ENCODE measurements at places on chromosomes 6 and 20. TPM values are rescaled to one million over a fixed set of nuclear protein-coding genes. Genes with fewer than 3 reads are reported as not detected.

GRCh38 chr6:21332660-21333059 is 260.9 kb upstream of the SOX4 start:
- H3K27me3 ChIP-seq, result no peaks in the 10 kb centered on the region
- H3K4me1 ChIP-seq, result peaks cover 9% of the 10 kb centered on the region
- no peak for DNase-seq
- no peaks in the 10 kb centered on the region for H3K36me3 ChIP-seq

DNA sequence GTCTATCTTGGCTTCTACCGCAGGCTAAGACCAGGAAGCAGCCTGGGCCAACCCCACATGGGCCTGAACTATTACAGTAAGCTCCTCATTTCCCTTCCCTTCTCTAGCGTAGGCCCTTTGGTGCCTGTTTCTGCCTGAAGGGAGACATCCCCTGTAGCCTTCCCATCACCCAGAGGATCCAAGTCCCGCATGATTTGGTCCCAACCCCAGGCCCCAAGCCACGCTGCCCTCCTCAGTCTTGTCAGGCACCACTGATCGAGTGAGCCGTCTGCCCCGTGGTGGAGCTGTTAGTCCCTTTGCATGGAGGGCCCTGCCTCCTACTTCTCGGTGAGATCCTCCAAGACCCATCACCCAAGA is 46.4 kb downstream of the EBF4 start:
- no peaks in the 10 kb centered on the region for H3K36me3 ChIP-seq
- H3K27ac ChIP-seq, result no peak overlapping the region
- DNase-seq, result no peak

GRCh38 chr6:31949926-31950548 is 4.1 kb downstream of the CFB start:
- no peak overlapping the region for H3K4me3 ChIP-seq
- H3K27ac ChIP-seq, result no peak overlapping the region
- no peak for DNase-seq

DNA sequence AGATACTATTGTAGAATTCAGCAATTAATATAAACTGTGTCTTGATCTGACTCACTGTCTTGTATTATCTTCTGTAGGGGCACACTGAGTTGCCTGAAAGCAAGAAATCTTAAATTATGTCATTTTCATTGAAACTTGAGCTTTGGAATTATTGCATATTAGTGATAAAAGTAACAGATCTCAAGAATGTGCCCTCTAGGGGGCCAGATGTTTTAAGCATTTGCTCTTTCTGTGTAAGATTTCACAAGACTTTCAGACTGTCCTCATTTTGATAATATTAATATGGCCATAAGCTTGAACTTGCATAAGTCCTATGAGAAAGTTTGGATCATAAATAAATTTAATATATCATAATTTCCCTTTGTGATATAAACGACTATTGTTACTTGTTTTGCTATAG is 55.5 kb upstream of the MYO6 start:
- H3K27me3 ChIP-seq, result no peaks in the 10 kb centered on the region
- no peak overlapping the region for H3K4me3 ChIP-seq
- no peak overlapping the region for H3K27ac ChIP-seq
- H3K36me3 ChIP-seq, result peaks cover 3% of the 10 kb centered on the region
- no peaks in the 10 kb centered on the region for H3K4me1 ChIP-seq

GRCh38 chr6:152636609-152637295 is 410 bp downstream of the SYNE1 start:
- H3K4me3 ChIP-seq, result peak overlapping the region; percentile 31
- H3K36me3 ChIP-seq, result no peaks in the 10 kb centered on the region
- no peak for DNase-seq
- peaks cover 9% of the 10 kb centered on the region for H3K27me3 ChIP-seq
- no peak overlapping the region for H3K27ac ChIP-seq

DNA sequence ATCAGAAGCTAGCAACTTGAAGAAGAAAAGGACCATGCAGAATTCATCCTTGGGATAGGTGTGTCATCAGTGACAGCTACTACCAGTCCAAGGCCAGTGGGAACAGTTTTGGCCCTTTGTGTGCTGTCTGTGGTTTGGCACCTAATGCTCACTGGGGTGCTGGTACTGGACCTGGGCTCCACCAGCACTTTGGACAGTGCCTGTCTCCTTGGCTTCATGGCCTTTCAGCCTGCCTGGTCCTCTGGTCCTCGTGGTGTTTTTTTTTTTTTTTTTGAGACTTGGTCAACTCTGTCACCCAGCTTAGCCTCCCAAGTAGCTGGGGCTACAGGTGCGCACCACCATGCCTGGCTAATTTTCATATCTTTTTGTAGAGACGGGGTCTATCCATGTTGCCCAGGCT is 56.3 kb downstream of the AKAP7 start:
- no peak overlapping the region for H3K27ac ChIP-seq
- no peaks in the 10 kb centered on the region for H3K4me1 ChIP-seq
- H3K36me3 ChIP-seq, result 0 out of 2 replicates have a peak, but pooled peaks cover 1% of the 10 kb centered on the region
- no peak overlapping the region for H3K4me3 ChIP-seq
- no peak for DNase-seq

GRCh38 chr6:2579804-2580570 is 170.7 kb downstream of the MYLK4 start:
- H3K4me3 ChIP-seq, result no peak overlapping the region
- H3K36me3 ChIP-seq, result no peaks in the 10 kb centered on the region
- no peak for DNase-seq
- no peak overlapping the region for H3K27ac ChIP-seq
- H3K4me1 ChIP-seq, result peaks cover 15% of the 10 kb centered on the region

GRCh38 chr6:57267586-57268293 is 45.6 kb upstream of the RAB23 start:
- no peak overlapping the region for H3K27ac ChIP-seq
- H3K4me3 ChIP-seq, result no peak overlapping the region
- H3K4me1 ChIP-seq, result no peaks in the 10 kb centered on the region
- no peaks in the 10 kb centered on the region for H3K36me3 ChIP-seq
- DNase-seq, result peak; percentile 65

GRCh38 chr20:8043687-8044282 is 24.2 kb upstream of the TMX4 start:
- DNase-seq, result peak; percentile 81
- H3K27ac ChIP-seq, result no peak overlapping the region
- no peaks in the 10 kb centered on the region for H3K36me3 ChIP-seq
- 0 out of 3 replicates have a peak, but pooled peaks cover 4% of the 10 kb centered on the region for H3K27me3 ChIP-seq

DNA sequence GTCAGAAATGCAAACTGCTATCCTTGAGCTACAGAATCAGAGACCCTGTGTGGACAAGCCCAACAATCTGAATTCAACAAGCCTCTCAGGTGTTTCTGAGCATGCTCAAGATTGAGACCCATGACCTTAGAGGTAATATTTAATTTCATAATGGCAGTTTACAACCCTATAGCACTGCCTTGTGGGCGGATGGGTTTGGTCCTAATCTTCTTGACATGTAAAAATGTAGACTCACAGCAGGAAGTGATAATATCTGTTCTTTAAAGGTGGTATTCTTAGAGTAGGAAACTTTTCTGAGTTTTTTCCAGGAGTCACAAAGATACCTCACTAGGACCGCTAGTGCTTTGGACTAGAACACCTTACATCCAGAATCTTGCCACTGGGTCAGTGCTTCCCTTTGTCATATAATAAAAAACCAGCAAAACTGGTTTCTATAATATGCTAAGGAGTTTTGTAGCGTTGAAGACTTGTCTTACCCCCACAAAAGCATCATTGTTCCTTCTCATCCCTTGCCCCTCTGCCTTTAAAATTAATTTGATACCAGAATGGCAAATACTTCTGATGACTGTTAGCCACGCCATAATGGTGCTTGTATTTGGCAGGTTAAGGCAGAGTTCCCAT is 52.6 kb downstream of the E2F3 start:
- H3K27ac ChIP-seq, result no peak overlapping the region
- no peaks in the 10 kb centered on the region for H3K4me1 ChIP-seq
- no peaks in the 10 kb centered on the region for H3K27me3 ChIP-seq
- H3K36me3 ChIP-seq, result peaks cover 4% of the 10 kb centered on the region

- no peak overlapping the region for H3K4me3 ChIP-seq
- DNase-seq, result no peak
- H3K36me3 ChIP-seq, result no peaks in the 10 kb centered on the region
- peaks cover 9% of the 10 kb centered on the region for H3K4me1 ChIP-seq
- no peak overlapping the region for H3K27ac ChIP-seq
- peaks cover 73% of the 10 kb centered on the region for H3K27me3 ChIP-seq
Measured at GRCh38 chr20:63052571-63053431, 46.0 kb upstream of the BHLHE23 start.

- DNase-seq, result peak; percentile 68
- no peaks in the 10 kb centered on the region for H3K27me3 ChIP-seq
- H3K4me1 ChIP-seq, result no peaks in the 10 kb centered on the region
- no peak overlapping the region for H3K27ac ChIP-seq
- no peak overlapping the region for H3K4me3 ChIP-seq
Measured at GRCh38 chr6:44593539-44593944, 206.0 kb downstream of the CDC5L start.

DNA sequence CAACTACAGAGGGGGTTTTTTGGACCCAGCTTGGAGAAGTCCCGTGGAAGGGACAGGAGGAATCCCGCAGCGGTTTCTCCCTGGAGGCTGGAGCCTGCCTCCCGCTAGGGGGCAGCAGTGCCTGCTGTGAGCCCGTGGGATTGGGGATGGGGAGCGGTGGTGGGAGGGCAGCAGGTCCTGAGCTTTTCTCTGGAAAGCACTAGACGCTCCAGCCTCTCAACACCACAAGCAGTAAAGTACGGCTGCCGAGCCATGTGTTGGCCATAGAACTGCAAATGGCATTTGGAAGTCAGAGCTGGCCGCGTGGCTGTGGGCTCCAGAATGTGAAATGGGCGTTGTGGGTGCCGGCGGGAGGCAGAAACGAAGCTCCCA is 47.8 kb downstream of the GMPR start:
- H3K4me3 ChIP-seq, result no peak overlapping the region
- H3K36me3 ChIP-seq, result no peaks in the 10 kb centered on the region
- DNase-seq, result peak; percentile 37
- peaks cover 11% of the 10 kb centered on the region for H3K27me3 ChIP-seq

DNA sequence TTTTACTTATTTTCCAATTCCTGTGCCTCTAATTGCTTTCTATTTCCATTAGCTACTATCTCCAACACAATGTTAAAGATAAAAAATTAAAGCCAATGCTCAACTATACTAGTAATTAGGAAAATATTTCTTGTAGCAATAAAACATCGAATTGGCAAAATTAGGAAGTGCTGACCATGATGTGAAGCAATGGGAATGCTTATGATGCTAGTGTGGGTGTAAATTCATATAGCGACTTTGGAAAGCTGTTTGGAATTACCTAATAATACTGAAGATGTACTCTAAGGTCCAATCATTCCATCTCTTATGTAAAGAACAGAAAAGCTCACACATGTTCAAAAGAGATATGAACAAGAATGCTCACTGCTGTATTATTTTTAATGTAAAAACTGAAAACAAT is 78.2 kb downstream of the UBE3D start:
- no peaks in the 10 kb centered on the region for H3K36me3 ChIP-seq
- no peak for DNase-seq
- no peaks in the 10 kb centered on the region for H3K27me3 ChIP-seq
- H3K4me1 ChIP-seq, result no peaks in the 10 kb centered on the region
- no peak overlapping the region for H3K27ac ChIP-seq
- H3K4me3 ChIP-seq, result no peak overlapping the region

DNA sequence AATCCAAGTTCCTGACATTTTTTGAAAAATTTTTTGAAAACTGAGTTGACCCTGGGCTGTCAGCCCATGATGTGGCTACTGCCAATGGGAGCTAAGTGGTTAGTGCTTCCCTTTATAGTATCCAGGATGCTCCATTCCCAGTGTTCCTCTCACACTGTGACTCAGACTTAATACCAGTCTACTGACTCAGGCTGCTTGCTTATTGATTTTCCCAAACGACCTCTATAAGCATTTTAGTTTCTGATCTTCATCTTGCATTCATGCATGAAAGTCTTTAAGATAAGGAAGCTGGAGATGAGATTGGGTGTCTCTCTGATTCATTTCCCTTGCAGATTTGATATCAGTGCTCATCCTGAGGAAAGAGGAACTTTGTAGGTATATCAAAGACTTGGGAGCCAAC is 560.0 kb downstream of the TBC1D32 start:
- no peaks in the 10 kb centered on the region for H3K4me1 ChIP-seq
- no peak for DNase-seq
- no peaks in the 10 kb centered on the region for H3K27me3 ChIP-seq
- H3K27ac ChIP-seq, result no peak overlapping the region

DNA sequence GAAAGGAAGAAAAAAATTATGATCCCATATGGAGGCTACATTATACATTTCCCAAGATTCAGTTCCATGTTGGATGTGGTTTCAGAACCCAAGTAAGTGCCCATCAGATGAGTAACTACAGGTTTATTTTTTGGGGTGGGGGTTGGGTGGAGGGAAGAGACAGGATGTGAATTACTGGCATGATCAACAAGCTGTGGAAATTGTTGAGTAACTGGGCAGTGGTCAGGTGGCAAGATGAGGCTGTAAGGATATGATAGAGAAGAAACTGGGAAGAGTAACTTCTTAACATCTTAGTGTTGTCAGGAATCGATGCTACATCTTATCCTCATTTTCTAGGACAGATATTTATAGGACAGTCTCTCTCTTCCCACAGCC is 153.5 kb downstream of the CFAP61 start:
- DNase-seq, result no peak
- no peaks in the 10 kb centered on the region for H3K4me1 ChIP-seq
- no peak overlapping the region for H3K4me3 ChIP-seq
- no peaks in the 10 kb centered on the region for H3K27me3 ChIP-seq

DNA sequence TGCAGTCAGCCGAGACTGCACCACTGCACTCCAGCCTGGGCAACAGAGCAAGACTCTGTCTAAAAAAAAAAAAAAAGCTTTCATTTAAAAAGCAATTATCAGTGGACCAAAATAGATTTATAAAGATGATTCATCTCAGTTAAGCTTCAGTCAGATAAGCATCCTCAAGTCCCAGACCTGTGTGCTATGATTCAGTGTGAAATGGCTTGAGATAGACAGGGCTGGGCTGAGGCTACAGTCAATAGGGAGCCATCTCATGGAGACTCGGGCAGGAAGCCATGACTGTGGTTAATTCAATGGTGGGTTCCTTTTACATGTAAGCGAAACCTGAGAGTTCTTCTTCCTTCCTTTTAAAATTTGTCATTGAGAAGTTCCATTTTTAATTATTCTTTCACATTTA is 276.0 kb downstream of the TFAP2A start:
- no peaks in the 10 kb centered on the region for H3K36me3 ChIP-seq
- no peak overlapping the region for H3K4me3 ChIP-seq
- no peak for DNase-seq
- no peaks in the 10 kb centered on the region for H3K4me1 ChIP-seq
- H3K27me3 ChIP-seq, result no peaks in the 10 kb centered on the region
- H3K27ac ChIP-seq, result no peak overlapping the region

- no peaks in the 10 kb centered on the region for H3K4me1 ChIP-seq
- H3K27ac ChIP-seq, result no peak overlapping the region
- H3K4me3 ChIP-seq, result no peak overlapping the region
- no peaks in the 10 kb centered on the region for H3K36me3 ChIP-seq
Measured at GRCh38 chr6:76866091-76866915, 597.0 kb downstream of the HTR1B start.

- no peaks in the 10 kb centered on the region for H3K4me1 ChIP-seq
- no peak for DNase-seq
- H3K4me3 ChIP-seq, result no peak overlapping the region
- H3K27me3 ChIP-seq, result peaks cover 5% of the 10 kb centered on the region
- H3K36me3 ChIP-seq, result no peaks in the 10 kb centered on the region
Measured at GRCh38 chr20:45751721-45752120, 29.6 kb downstream of the SPINT4 start.

Gene DLK2
- total RNA-seq, result 0.74 TPM

Gene IFT52
- total RNA-seq, result 64.0 TPM

Gene CLPSL2
- not detected for total RNA-seq

Gene TP53INP2
- total RNA-seq, result 5.2 TPM

Gene CNPY3
- total RNA-seq, result 31.4 TPM

Gene ZC2HC1B
- total RNA-seq, result not detected

Gene MOG
- not detected for total RNA-seq

Gene SLC2A10
- total RNA-seq, result 16.0 TPM

Gene ID4
- total RNA-seq, result 0.44 TPM

Data from HepG2 (cell line).